NCI-H1092 (cell line): ENCODE measurements at places on chromosomes 7 and 10.

DNA sequence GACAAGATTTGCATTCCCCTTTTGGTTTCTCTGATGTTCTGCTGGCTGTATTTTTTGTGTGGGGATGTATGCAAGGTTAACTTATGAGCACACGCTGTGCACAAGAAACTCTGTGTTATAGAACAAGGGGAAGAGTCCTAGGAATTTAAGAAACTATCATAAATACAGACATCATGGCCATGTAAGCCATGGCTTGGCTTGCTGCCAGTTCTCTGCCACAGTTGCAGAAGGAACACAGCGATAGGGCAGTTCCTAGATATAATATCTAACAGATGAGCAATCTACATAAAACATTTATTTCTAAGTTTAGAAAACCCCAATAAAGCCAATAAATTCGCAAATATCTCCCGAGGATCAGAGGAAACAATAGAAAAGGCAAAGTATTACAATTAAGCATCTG, 153.3 kb downstream of the LRRTM3 start:
- no peak for DNase-seq

DNA sequence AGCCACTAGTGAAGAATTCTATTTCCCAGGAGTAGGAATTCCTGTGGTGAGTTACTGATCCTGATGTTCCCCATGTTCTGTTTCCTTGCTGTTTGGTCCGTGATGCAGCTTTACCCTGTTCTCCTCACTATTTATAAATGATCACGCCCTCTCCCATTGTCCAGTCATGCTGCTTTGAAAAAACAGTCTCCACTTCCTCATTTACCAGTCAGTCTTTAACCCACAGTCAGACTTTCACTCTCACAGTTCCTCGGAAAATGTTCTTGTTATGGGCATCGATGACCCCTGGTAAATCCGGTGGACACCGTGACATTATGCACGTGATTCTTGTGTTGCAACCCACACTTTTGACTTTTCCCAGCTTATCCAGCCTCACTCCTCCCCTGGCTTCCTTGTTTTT, 14.4 kb downstream of the SCIN start:
- no peak for DNase-seq

DNA sequence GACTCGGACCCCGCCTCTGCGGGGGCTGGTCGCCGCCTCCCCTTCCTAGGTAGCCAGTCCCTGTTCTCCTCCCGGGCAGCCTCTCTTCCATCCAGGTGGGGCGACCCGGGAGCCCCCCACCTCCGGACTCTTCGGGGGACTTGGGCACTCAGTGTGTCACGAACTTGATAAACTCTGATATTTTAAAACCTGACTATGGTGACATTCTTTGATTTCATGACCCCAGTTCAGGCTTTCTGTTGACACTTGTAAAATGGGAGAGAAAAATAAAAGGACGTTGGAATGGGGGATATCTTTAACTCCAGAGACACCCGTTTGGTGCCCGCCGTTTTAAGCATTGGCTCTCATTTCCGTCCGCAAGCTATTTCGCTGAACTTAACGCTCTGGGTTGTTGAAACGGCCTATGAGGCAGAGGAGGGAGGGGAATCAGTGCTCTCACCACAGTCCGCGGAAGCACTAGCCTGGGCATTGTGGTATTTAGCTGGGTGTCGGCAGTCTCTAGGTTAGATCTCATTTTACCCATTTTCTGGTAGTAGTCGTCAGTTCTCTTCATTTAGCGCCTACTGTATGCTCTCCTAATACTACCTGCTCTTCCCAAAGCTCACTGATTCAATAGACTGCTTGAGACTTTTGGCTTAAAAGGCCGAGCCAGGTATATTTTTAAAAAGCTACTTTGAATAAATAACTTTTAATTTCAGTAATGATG, 738 bp downstream of the VPS26A start:
- no peak for DNase-seq

- no peak for DNase-seq
These were observed 237.8 kb upstream of the ZMIZ1 start for GRCh38 chr10:78830976-78831375.

DNA sequence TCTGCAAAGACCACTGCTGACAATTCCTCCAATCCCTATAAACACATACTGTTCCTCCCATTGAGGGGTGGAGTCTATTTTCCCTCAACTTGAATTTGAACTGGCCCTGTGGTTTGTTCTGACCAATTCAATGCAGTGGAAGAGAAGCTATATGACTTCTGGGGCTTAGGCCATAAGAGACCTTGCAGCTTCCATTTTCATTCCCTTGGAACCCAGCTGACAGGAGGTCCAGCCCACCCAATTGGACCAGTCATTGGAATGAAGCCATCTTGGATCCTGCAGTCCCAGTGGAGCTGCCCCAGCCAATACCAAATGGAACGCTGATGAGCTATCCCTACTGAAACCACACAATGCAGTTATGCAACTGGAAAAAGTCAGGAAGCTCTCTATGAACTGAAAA, 8.9 kb upstream of the TMED4 start:
- no peak for DNase-seq

DNA sequence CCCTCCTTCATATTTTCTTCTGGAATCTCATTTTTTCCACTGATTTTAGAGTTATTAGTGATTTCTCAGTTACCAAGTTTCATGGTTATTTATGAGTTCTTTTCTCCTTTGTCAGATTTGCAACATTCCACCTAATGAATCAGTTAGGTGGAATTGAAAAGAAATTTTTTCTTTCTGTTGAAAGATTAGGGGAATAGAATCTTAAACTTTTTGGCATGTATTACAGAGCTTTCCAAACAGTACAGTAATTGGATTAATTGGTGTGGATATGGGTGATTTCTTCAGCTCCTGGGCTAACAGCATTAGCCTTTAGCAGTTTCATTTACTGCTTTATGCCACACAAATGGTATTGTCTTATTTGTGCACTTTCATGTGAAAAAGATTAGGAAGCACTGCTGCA, 17.0 kb downstream of the STAM start:
- DNase-seq: no peak

DNA sequence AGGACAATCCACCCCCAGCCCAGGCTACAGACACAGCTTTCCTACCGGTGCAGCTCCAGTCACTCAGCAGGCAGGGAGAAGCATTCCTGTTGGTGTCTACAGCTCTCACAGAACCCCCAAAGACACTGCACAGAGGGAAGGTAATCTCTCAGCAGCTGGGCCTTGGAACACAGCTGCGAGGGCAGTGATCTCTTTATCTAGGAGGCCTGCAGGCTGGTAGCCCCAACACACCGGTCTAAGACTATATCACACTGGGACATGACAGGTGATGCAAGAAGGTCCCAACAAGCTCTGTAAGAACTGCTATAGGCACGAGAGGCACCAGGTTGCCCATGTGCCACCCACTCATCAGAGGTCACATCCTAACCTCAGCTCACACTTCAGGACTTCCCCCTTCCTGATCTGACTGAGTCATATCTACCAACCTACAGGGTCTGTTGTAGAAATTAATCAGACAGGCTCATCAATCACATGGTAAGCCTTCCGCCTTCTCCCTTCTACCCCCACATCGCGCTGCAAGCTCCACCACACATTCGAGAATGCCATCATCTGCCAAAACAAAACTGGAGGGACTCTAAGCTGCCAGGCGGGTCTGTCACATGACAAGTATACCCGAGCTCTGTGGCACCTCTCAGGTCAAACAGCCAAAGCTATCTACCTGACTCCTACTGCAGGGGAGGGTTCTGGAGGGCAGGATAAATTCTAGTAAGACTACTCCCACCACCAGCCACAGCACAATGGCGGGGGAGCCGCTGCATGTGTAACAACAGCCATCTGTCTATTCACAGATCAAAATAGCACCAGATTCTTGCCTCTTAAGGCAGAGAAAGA, 26.1 kb downstream of the FAM53B start:
- no peak for DNase-seq

DNA sequence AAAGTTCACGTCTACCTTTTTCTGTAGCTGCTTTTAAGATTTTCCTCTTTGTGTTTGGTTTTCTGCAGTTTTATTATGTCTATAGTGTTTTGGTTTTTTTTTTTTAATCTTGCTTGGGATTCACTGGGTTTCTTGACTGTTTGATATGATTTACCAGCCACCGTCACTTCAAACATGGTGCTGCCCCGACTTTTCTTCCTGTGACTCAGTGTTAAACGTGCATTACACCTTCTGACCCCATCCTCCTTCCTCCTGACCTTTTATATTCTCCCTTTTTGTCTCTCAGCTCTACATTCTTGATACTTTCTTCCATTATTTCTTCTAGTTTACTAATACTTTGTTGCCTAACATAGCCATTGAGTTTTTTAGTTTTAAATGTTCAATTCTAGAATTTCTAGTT, 61.5 kb downstream of the GNA12 start:
- no peak for DNase-seq

- no peak for DNase-seq
These were observed 72.3 kb downstream of the PRR15 start for GRCh38 chr7:29636009-29636351.

DNA sequence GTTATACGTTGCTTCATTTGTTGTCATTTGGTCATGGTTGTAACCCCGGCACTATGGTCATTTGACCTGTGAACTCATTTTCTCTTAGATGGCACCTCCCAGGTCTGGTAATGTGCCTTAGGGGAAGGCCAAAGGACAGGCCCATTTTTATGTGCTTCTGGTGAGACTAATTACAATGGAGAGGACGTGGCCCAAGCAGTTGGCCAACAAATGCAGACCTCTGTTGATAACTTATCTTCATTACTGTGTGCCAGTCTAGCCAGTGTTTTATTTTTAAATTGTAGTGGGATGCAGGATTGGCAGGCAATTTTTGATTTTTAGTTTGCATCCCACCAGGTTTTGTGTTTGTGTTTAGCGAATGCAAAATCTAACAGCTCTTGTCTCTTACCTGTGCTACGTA, 321.5 kb upstream of the AKR1E2 start:
- DNase-seq: no peak

DNA sequence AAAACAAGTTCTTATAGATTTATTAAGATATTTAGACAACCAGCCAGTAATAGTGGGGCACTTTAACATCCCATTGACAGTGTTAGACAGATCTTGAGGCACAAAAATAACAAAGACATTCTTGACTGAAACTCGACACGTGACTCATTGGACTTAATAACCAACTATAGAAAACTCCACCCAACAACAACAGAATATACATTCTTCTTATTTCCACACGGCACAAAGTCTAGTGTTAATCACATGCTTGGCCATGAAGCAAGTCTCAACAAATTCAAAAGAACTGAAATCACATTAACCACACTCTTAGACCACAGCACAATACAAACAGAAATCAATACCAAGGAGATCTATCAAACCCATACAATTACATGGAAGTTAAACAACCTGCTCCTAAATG, 138.1 kb downstream of the ARL5B start:
- no peak for DNase-seq

- no peak for DNase-seq
These were observed 49.3 kb upstream of the RAB11FIP2 start for GRCh38 chr10:118096022-118096421.

- no peak for DNase-seq
These were observed 84.7 kb upstream of the GPR141 start for GRCh38 chr7:37598824-37599223.

DNA sequence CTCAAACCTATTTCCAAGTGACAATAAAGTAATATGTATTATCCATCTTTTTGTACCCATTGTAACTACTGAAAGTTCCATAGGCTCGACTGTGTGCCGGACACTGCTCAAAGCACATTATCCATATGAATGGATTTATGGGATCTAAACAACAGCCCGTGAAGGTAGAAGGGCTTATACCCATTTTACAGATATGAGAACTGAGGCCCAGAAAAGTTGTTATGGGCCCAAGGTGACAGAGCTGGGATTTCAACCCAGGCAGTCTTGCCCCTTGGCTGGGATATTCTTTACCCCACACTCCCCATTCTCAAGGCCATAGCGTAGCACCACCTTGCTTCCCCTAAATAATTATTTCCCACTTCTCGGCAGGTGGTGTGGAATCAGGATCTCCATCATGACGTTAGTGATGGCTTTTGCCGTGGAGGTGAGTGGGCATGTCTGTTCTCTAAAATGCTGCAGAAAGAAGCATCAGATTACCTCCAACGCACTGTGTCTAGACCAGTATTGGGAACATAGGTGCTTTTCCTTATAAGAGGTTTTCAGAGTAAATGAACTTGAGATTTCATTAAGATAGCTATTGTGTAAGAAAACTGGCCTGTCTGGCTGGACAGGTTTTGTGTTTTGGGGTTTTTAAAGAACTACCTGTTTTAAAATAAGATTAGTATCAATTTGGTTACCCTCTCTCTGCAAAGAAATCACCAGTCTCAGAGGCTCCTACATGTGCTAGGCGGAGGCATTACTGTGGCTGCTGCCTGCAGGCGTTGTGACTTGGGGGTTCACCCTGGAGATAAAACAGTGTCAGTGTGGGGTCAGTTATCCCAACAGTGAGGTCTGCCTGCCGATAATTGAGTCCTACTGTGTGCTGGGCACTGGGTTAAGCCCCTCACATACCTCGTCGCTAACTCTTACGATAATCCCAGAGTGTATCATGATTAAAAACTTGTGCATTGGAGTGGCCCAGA, 85.1 kb upstream of the SDK1 start:
- no peak for DNase-seq

DNA sequence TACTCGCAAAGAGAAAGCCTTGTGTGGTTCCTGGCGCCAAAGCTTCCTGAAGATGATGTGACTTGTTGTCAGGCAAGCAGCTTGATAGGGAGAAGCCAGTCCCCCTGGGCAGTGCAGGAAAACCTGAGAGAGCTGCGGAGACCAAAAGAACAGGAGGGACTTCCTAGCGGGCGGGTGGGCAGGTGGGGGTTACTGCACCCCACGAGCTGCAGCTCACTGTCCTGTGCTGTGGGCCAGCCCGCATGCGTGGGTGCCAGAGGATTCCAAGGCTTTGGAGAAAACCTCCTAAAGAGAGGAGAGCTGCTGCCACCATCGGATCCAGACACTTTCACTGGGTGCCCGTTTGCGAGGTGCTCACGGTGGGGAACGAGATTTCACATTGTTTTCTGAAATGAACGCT, 145.1 kb downstream of the ACTR3B start:
- DNase-seq: no peak

GRCh38 chr7:29610086-29610485, 46.5 kb downstream of the PRR15 start:
- DNase-seq: no peak

DNA sequence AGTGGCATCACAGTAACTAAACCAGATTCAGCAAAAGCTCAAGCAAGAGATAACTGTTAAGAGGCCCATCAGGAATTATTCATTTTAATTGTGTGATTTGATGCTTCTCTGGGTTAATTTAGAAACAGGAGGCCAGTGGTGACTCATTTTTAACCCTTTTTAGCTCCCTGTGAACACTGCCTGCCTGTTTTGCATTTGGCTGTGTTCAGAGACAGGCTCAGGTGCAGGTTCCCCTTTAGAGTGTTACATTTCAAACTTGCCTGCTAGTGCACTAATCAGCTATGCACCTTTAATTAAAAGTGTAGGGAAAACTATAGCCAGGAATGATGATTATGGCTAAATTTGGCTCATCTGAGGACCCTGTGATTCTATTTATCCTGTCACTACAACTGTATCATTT, 6.5 kb downstream of the STAMBPL1 start:
- DNase-seq: no peak

- no peak for DNase-seq
These were observed 298.9 kb downstream of the WDR37 start for GRCh38 chr10:1354809-1355710.

GRCh38 chr7:129199406-129199805, 11.0 kb downstream of the SMO start:
- DNase-seq: no peak

GRCh38 chr10:50325449-50326171, 74.3 kb upstream of the ASAH2 start:
- no peak for DNase-seq

- no peak for DNase-seq
These were observed 295.2 kb downstream of the GATA3 start for GRCh38 chr10:8349610-8350249.

GRCh38 chr7:19000410-19000809, 117.0 kb downstream of the TWIST1 start:
- DNase-seq: no peak

GRCh38 chr10:122864901-122865300, 14.5 kb downstream of the FAM24B start:
- no peak for DNase-seq
